ENCODE measurements at places on chromosomes 3 and 15. TPM values are rescaled to one million over a fixed set of nuclear protein-coding genes. Genes with fewer than 3 reads are reported as not detected.

DNA sequence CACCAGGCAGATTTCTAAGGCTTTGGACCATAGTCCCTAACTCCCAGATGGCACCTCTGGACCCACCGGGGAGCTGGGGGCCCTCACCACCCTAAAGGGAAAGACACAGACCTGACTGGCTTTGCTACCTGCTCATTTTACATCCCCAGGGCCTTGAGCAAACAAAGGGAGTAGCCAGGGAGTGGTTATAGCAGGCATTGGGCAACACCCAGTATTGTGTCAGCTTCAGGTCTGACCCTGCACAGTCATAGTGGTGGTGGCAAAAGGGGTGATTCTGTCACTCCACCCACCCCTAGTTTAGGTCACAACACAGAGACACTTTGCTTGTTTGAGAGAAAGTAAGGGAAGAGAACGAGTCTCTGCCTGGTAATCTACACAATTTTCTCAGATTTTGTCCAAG lies 352.5 kb downstream of the DIPK2A start:
- DNase-seq = no peak

GRCh38 chr3:38397320-38397719 lies 50.7 kb downstream of the XYLB start:
- DNase-seq = peak; percentile 20

DNA sequence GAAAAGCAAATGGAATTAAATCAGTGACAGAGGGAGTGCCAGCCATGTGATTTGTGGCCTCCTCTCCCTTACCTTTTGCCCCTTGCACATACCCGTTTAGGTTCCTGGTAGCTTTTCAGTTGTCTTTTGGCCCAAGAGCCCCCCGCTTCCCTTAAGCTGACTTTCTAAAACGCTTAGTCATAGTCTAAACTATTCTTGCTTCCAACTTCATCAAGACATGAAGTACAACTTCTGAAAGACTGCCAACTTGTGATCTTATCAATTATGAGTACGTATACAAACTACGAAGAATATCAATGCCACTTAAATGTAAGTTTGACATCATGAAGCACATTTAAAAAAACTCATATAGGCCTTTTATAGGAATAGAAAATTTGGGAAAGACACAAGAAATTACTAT lies 61.9 kb downstream of the EIF3J start:
- DNase-seq = peak; percentile 28

DNA sequence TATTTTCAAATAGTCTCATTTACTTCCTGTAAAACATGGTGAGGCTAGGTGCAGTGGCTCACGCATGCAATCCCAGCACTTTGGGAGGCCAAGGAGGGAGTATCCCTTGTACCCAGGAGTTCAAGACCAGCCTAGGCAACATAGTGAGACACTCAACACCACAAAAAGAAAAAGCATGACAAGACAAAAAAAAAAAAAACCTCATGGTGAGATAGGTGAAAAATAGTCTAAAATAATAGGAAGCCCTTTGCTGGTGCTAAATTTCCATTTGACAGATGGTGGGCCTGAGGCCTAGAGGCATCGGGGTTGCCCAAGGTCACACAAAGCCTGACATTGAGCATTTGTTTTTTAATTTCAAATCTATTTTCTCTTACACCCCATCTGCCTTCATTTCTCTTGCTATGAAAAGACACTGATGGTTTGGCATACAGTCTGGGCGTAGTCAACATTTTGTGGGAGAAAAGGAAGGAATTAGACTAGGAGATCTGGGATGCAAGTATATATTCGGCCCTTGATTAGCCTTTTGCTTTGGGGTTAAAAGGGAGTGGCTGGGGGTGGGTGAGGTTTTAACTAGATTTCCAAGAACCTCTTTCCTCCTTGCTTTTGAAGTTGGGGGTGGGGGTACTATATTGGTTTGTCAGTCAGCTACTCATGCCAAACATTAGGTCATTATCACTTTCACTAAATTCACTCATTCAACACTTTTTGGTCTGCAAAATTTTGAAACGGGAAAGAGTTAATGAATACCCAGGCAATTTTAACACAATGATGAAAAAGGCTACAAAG lies 11.3 kb downstream of the RAB8B start:
- DNase-seq = no peak

DNA sequence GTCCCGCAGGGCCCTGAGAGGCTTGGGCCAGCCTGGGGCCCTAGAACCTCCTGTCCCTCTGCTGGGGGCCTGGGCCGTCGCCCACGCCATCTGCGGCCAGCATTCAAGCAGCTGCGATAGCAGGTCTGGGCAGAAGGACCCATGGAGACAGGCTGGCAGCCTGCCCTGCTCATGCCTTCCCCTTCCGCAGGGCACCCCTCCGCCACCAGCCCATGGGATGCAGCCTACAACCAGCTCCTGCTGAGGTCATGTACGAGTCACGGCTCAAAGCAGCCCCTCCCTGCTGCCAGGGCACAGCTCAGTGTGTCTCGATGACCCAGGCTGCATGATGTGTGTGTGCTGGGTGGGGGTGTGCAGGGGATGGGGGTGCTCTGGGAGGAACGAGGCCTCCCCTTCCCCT lies 27.8 kb downstream of the DUSP7 start:
- DNase-seq = no peak

- DNase-seq = no peak
Measured at GRCh38 chr3:150467381-150467780, 59.3 kb downstream of the TSC22D2 start.

DNA sequence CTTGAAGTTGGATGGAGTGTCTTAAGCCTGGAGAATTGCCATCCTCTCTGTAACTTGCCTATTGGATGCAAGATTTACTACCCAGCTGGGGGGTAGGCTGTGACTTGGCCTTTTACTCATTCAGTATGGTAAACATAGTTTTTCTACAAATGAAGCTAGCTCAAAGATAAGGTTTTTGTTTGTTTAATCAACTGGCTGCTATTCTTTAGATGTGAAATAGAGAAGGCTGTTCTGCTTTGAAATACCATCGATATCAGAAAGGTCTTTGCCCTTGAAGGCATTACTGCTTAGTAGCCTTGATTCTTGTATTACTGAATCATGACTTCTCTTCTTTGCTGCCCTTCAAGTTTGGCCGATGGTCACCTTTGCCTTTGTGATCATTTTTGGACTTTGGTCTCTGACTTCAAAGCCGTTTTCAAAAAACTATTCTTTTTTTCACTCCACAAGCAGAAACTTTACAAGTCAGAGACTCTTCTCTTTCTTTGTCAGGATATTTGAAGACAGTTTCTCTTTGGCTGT lies 83.1 kb downstream of the GAP43 start:
- peak; percentile 28 for DNase-seq

- no peak for DNase-seq
Measured at GRCh38 chr3:175287361-175287963, 428.3 kb downstream of the NAALADL2 start.

Gene RPP14
- total RNA-seq = 14.6 TPM

Gene NANOGP8
- total RNA-seq = not detected

Gene TGM4
- total RNA-seq = not detected

DNA sequence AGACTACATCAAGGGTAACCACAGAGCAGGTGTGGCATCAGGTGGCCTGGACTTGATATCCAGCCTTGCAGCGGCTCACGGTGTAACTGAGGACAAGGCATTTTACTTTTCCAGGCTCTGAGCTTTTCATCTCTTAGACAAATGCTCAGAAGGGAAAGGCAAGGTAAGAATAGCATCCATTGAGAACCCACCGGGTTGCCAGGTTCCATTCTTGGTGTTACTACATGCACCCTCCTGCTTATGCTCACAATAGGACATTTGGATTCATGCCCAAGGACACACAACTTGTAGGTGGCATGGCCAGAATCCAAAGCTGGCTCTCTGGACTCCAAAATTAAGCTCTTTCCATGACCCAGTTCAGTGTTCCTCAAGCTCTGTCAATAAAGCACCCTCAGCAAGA lies 85.5 kb downstream of the CCNL1 start:
- no peak for DNase-seq

Gene MNS1
- 5.6 TPM for total RNA-seq

- DNase-seq = peak; percentile 88
Measured at GRCh38 chr15:63052961-63053698, 10.6 kb downstream of the TPM1 start.

DNA sequence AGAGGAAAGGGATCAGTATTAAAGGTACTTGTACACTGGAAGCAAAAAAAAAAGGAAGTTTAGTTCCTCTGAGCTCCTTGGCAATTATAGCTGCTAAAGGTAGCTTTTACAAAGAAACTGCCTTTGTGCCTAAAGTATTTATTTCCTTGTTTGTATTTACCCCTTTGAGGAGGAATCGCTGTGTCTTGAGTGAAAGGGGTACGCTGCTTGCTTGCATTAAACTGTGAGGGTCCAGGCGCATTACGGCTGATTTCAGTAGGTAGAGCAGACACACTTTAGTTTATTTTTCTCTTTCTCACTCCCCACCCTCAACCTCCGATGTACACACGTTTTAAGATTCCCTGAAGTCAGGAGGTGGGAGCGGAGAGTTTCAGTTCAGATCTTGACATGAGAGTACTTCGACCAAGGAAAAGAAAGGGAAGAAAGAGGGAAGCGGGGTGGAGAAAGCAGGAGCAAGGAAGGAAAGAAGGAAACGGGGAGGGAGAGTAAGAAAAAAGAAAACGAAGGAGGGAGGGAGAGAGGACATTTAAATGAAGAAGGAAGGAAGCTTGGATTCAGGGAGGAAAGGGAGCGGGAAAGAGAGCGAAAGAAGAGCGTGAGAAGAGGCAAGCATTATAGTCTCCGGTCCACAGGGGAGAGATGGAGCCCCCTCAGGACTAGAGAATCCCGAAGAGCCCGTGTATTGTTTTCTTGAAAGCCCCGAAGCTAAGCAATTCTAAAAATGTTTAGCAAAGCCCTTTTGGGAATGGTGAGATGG lies 1.2 kb upstream of the MME start:
- peak; percentile 28 for DNase-seq

DNA sequence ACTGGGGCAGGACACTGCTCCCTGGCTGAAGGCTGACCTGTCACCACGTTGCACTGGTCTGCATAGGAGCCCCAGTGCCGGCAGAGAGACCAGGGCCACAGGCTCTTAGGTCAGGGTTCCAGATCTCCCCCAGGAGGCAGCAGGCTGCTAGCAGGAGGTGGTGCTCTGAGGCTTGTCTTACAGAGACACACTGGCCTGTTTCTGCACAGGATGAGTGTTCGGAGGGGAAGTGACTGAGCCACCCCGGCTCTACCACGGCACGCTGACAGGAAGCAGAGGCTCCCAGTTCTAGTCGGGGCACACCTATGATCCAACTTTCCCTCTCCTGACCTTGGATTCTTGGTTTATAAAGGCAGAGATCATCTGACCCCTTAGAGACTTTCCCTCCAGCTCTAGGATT lies 8.6 kb downstream of the FBXL22 start:
- no peak for DNase-seq

Gene ZNF660
- total RNA-seq = 0.64 TPM

Gene THSD4
- 5.3 TPM for total RNA-seq

DNA sequence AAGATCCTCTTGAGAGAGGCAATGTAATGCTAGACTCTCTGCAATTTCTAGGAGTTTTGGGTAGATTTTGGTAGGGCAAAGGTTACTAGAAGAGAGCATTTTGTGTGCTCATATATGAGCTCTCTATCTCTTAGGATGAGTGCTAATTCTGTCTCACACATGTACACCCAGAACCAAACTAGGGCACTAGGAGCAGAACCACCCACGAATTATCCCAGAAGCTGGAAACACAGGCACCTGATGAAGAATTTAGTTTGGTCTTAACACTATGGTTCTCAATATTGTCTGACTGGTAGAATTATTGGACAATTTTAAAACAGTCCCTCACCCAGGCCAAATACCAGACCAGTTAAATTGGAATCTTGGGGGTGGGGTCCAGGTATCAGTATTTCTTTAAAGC lies 94.8 kb downstream of the PRICKLE2 start:
- no peak for DNase-seq

- DNase-seq = no peak
Measured at GRCh38 chr3:127730171-127730570, 57.4 kb downstream of the ABTB1 start.

DNA sequence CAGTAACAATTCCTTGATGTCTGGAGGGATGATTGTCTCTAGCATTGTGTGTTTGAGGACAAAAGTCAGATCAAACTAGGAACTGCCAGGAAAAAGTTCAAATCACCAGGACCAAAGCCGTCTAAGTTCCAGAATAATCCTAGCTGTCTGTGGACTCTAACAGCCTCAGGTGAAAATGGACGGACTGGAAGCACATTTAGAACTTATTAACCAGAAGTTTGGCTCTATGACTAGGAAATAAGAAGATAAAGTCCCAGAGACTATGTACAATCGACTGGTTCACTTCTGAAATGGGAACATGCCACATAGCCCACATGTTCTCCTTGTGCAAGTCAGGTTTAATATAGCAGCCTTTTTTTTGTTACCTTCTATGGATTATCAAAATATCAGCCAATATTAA lies 50.6 kb upstream of the SGO1 start:
- DNase-seq = no peak

GRCh38 chr3:146209371-146209770 lies 41.5 kb downstream of the PLSCR4 start:
- no peak for DNase-seq

DNA sequence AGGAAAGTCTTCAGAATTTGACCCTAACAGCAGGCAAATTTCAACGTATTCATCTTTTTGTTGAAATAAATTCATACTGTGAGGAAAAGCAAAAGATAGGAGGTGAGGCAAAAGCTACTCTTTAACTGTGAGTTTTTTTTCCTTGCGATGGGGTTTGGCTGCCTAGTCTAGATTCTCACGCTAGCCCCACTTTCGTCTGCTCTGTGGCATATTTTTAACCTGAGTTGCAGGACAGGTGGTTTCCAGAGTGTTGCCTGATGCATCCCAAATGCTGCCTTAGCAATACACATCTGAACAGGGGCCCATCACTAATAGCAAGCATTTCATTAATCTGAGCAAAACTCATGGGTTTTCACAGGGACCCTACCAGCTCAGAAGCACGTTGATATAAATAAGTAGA lies 11.7 kb downstream of the PSMA4 start:
- DNase-seq = no peak

GRCh38 chr15:37106490-37107001 lies 6.2 kb upstream of the MEIS2 start:
- DNase-seq = no peak

Gene MKRN3
- total RNA-seq = 9.3 TPM

DNA sequence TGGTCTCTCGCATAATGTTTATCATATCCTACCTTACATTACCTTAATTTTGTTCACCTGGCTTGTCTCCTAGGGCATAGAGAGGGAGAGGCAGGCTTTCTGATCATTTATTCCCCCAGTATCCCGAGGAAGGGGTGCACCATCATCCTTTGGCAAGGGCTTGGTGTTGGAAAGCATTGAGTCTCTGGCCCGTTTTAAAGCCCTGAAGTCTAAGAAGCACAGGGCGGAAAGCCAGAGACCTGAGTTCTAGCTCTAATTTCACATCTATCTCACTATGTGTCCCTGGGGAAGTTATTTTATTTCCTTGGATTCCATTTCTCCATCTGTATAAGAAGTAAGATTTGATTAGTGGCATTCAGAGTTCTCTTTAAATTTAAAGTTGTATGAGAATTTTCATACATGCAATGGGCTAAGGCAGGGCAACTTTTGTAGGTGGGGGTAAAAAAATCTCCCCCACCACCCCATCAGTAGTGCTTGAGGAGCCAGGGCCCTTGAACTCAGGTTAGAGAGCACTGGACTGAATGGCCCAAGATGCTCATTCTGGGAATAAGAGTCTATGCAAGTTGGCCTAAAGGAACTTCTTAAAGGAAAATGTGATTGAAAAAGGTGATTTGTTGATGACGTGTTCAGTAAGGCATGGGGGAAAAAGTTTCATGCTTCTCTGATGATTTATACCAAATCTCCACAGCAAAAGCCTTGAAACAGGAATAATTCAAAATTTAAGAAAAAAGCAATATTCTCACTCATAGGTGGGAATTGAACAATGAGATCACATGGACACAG lies 10.1 kb downstream of the TMC3 start:
- no peak for DNase-seq

Gene DLL4
- total RNA-seq = 0.10 TPM

Gene UBA3
- 43.0 TPM for total RNA-seq

Gene CHRNA3
- total RNA-seq = not detected

All from M059J (cell line).